Neuronal stem cell (in vitro differentiated cells): ENCODE measurements at places on chromosomes 5 and 9.
A peak's percentile ranks its signal among the peaks of the same experiment; 100 is the strongest.

DNA sequence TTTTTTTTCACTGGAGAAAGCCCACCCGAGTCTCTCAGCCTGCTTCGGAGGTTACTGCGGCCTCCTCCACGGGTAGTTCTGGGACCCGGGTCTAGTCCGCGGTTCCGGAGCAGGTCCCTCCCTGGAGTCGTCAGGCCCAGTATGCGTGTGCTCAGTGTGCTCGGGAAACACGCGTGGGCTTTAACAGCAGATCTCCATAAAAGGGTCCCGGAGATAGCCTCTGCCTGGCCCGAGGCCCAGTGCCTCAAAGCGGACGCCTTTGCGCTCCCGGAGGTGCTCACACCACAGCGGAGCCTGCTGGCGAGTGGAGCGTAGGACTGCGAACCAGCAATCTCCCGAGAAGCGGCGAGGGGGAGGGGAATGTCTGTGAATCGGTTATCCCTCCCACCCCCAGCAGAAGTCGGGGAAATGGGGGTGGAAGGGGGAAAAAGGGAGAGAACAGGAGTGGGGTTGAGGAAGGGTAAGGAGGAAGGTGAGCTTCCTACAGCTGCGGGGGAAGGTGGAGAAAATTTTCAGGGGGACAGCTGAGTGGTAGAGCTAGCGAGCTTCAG is 28.7 kb downstream of the CDKN2A start:
- peaks cover 44% of the 10 kb centered on the region for H3K27me3 ChIP-seq
- peaks cover 9% of the 10 kb centered on the region for H3K4me1 ChIP-seq
- no peak overlapping the region for H3K27ac ChIP-seq

DNA sequence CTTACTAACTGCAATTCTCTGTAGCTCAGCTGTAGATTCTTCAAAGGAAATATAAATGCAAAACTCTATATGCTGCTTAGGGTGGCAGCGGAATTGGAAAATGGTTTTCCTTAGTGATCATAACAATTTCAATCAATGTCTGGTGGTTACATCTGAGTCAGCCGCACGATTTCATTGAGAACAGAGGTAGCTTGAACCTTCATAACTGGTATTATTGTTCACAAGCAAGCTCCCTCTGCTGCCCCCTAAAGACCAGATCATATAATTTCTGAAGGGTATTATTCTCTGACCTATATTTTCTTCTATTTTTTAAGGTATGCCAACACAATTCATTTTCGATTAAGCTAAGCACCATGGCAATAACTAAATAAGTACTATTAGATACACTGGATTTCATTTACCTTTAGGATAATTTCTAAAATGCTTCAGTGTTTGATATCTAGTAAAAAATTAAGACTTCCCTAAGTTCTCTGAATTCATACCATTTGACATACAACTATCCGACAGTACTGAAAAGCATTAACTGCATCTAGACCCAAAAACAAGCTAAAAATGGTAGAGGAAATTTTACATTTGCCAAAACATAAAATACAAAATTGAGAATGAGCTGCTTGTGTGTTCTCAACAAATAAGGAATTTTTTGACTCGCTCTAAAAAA is 181.1 kb upstream of the SPEF2 start:
- no peak overlapping the region for H3K27ac ChIP-seq
- no peaks in the 10 kb centered on the region for H3K4me1 ChIP-seq
- no peaks in the 10 kb centered on the region for H3K36me3 ChIP-seq
- H3K4me3 ChIP-seq: no peak overlapping the region

GRCh38 chr9:128204858-128205257 is 1.7 kb downstream of the DNM1 start:
- DNase-seq: no peak
- H3K4me3 ChIP-seq: peak overlapping the region; percentile 91
- peaks cover 8% of the 10 kb centered on the region for H3K4me1 ChIP-seq
- peaks cover 10% of the 10 kb centered on the region for H3K36me3 ChIP-seq
- H3K27ac ChIP-seq: peak overlapping the region; percentile 94
- no peaks in the 10 kb centered on the region for H3K27me3 ChIP-seq

DNA sequence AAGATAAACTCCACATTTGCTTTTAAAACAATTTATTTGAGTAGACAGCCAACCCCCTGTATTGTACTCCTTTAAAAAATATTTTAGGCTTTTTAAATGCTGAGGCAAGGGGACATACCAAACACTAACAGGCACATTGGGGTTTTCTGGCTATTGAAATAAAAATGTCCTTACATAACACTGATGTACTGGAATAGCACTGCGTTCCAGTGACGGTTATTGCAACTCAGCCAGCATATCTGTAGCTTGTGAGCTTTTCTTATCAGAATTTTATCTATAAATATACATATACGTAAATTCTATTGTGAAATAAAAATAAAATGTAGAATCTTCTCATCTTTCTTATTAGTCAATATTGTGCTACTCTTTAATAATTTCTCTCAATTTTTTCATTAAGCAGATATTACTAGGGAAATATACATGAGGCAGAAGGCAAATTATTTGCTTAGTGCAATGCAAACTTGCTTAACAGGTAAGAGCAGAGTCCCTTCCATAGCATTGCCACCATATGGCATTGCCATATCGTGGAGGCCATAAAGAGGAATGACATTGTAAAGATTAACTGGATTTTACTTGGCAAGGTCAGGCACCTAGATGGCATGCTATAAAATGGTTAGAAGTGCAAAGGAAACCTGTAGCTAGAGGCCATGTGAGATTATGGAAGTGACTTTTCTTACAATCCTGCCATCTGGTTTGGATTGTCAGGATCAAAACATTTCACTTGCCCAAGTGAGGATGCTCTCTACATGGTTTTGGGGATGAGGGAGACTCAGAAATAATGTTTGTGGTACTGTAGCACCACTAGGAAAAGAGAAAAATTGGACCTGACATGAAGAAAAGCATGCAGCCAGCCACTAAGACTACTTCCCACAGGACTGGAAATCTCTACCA is 94.8 kb upstream of the CDKN2B start:
- H3K36me3 ChIP-seq: no peaks in the 10 kb centered on the region
- no peaks in the 10 kb centered on the region for H3K4me1 ChIP-seq
- no peak for DNase-seq

GRCh38 chr5:163565492-163565891 is 60.1 kb downstream of the MAT2B start:
- no peak for DNase-seq
- H3K4me1 ChIP-seq: peaks cover 10% of the 10 kb centered on the region
- no peak overlapping the region for H3K27ac ChIP-seq

DNA sequence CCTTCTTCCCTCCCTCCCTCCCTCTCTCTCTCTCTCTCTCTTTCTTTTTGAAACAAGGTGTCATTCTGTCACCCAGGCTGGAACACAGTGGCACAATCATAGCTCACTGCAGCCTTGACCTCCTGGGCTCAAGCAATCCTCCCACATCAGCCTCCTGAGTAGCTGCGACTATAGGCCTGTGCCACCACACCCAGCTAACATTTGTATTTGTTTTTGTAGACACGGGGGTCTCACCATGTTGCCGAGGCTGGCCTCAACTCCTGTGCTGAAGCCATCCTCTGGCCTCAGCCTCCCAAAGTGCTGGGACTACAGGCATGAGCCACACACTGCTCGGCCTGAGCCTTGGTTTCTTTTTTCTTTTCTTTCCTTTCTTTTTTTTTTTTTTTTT is 45.8 kb downstream of the PLPP7 start:
- H3K4me3 ChIP-seq: no peak overlapping the region
- no peak for DNase-seq
- H3K36me3 ChIP-seq: no peaks in the 10 kb centered on the region
- H3K27me3 ChIP-seq: no peaks in the 10 kb centered on the region
- no peak overlapping the region for H3K27ac ChIP-seq
- peaks cover 11% of the 10 kb centered on the region for H3K4me1 ChIP-seq
